CD4-positive, alpha-beta T cell treated with Interleukin-15 for 1 hour (primary cell): ENCODE measurements at places on chromosomes 13 and 19.

DNA sequence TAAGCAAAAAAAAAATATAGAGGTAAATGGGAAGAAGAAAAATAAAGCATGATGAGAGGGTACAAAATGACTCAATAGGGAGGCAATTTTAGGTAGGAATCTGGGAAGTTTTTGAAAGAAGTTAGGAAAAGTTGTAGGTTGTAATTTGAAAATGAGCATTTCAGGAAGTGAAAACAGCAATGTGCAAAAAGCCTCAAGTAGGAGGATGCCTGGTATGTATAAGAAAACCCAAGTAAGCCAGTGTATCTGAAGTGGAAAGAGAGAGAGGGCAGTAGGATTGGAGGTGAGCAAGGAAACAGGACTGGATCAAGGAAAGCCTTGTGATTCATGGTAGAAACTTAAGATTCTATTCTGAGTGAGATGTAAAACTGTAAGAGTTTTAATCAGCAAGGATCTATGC is 121.6 kb upstream of the SPRY2 start:
- no peak for DNase-seq

- DNase-seq, result no peak
These were observed 12.3 kb upstream of the BSG start for GRCh38 chr19:560121-560520.

GRCh38 chr19:1271528-1272422 is 2.6 kb downstream of the CIRBP start:
- DNase-seq, result no peak

DNA sequence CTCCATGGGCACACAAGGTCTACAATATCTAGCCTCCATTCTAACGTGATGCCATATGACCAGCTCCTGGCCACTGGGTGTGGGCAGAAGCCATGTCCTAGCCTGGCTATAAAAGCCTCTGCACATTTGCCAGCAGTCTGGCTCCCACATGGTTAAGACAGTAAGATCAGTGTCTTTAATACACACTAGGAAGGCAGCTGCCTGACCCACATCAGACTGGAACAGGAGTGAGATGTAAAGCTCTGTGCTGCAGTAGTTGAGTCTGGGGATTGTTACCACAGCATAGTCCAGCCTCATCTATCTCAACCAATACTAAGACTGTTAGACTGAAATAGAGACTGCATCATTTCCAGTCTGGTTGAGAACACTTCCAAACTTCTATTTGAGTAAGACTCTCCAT is 533.1 kb downstream of the IRS2 start:
- DNase-seq, result no peak

DNA sequence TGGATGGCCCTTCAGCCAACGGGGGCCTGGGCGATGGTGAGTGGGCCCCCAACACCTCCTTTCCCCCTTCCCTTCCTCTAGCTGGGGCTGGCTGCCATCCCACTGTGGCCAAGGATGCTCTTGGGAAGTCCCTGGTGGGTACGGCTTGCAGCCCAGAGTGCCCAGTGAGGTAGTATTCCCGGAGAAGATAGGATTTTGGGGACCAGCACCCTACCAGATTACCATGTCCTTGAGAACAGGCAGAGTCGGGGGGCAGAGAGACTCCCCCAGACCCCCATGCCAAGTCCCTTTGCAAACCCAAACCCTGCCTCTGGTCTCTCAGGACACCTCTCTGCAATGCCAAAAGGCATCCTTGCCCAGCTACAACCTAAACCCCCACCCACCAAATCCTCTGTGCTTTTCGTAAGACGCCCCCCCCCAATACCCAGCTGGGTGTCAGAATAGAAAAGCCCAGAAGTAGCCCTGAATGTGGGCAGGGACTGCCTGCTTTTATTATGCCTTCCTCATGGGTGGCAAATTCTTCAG is 1.7 kb downstream of the HIF3A start:
- no peak for DNase-seq

GRCh38 chr13:40547591-40548315 is 118.7 kb downstream of the FOXO1 start:
- no peak for DNase-seq

DNA sequence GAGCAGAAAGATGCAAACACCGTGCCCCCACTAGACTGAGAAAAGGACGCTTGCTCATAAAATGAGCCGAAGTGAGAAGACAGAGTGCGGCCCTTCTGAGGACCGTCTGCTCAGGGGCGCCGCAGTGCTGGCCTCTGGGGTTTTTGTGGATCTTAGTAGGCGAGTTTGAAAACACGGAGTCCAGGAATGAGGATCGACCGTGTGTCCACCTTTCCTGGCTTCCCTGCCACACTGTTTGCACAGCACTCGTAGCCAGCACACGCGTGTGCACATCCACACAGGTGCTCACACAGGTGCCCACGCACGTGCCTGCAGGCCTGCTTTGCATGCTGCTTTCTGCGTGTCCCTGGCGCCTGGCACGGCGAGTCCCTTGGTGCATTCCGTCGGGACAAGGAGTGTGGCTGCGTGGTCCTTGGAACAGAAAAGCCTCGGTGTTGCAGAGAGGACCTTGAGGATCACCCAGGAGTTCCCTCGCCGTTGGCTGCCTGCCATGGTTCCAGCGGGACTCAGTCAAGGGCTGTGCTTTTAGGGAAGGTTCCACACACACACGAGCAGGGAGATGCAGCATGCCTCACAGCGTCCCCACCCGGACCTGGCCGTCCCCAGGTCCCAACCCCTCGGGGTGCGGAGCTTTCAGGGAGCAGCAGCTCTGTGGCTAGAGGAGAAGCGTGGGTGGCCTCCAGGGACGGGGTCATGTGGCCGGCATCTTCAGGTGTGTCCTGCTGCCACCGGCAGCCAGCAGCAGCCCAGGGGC is 10.1 kb upstream of the ZNF554 start:
- DNase-seq, result no peak

DNA sequence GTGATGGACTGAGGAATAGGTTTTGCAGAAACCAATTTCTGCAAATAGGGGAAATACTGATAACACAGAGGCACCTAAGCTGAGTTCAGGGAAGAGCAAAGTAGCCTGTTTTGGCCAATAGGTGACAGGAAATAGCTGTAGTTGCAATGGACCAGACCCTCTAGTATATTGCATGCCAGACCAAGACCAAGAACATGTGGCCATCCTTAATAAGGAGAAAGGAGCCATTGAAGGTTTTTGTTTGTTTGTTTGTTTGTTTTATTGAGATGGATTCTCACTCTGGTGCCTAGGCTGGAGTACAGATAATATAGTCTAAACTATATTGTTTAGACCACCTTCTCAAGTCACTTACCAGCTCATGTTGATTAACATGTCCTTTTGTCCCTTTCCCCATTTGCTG is 101.5 kb downstream of the ZNF557 start:
- DNase-seq, result no peak

DNA sequence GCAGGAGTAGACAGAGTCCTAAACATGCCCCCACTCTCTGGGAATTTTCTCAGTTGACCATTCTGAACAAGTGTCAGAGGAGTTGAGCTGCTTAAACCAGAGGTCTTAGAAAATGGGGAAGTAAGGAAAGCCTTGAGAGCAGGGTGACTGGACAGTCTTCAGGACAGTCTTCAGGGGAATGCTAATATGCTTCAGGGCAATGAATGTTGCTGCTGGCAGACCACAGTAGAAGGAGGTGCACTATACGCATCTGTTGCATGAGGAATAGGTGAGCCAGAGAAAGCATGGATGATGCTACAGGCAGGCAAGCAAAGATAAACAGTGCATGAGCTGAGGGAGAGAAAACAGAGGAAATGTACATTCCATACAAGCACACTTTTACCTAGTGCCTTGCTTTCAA is 196.6 kb upstream of the GPR12 start:
- no peak for DNase-seq

GRCh38 chr19:35024095-35024494 is 6.2 kb upstream of the SCN1B start:
- DNase-seq, result no peak

DNA sequence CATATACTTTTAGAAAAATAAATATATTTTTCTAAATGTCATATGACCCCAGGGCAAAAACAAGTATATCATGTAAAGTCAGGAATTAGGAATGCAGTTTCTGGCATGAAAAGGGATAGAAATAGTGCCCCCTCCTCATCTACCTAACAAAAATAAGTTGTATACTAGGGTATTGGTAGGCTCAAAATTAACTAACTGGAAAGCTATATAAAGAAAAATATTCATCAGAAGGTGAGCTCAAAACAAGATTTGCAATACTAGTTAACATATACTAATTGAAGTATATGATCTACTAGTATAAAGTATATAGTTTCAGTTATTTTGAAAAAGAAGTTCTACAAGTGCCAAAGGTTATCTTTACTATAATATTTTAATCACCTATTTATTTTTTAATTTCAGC is 200.2 kb downstream of the GPC5 start:
- no peak for DNase-seq

GRCh38 chr19:11375143-11375948 is 880 bp downstream of the SWSAP1 start:
- DNase-seq, result peak; percentile 78

GRCh38 chr19:49807058-49807903 is 5.8 kb downstream of the FUZ start:
- peak; percentile 37 for DNase-seq

- DNase-seq, result no peak
These were observed 154.2 kb downstream of the SUCLA2 start for GRCh38 chr13:47846886-47847285.

DNA sequence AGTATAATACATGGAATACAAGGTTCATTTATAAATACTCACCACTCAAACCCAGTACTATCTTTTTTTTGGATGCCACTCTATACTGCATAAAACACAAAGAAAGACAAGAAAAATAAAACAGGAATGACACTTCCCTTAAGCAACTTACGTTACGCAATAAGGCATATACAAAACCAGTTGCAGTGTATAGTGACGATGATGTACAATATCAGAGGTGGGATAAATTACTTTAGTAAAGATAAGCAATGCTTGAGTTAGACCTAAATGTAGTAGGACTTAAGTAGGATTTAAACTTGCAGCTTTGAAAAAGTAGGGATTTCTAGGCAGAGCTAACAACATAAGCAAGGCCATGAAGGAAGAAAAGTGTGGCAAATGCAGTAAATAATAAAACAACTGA is 374.9 kb downstream of the SPRY2 start:
- DNase-seq, result no peak
